ENCODE measurements at places on chromosomes 6 and 20.

GRCh38 chr20:846894-847278 is 13.4 kb downstream of the FAM110A start:
- no peak for DNase-seq

- no peak for DNase-seq
Measured at GRCh38 chr20:53557130-53557529, 36.5 kb downstream of the ZNF217 start.

DNA sequence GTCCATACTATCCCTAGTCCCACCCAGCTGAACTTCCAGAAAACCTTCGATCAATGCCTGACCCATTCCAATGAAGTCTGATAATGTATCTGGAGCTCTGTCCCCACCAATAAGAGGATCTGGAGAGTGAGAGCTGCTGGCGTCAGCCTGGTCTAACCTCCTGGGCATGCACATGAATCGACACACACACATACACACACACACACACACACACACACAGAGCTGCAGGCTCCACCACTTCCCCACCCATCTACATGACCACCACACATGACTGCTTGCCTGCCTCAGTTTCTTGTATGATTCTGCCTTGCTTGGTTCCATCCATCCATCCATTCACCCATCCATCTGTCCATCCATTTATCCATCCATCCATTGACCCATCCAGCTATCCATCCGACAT is 60.8 kb downstream of the FAXC start:
- DNase-seq, result no peak

DNA sequence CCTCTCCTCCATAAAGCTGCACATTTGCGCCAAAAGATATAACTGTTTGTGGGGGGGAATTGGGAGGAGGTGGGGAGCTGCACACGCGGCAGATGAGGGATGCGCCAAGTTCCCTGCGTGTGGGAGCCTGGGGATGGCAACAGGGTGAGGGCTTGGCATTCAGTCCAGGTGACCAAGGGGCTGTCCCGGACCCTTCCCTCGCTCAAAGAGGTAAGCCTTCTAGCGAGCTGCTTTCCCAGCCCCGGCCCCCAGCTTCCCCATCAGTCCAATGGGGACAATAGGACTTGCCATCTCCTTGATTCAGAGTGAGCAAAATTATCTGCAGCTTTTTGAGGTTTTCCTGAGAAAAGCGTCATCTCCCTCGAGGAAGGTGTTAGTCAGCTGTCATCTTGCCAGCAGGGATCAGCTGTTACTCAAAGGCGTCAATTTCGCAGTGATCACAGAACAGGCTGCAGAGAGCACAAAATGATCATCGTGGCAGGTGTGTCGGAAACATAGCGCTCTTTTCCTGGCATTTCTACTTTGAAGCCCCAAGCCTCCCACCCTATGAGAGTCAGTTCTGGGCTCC is 21.3 kb downstream of the ZNF831 start:
- no peak for DNase-seq

DNA sequence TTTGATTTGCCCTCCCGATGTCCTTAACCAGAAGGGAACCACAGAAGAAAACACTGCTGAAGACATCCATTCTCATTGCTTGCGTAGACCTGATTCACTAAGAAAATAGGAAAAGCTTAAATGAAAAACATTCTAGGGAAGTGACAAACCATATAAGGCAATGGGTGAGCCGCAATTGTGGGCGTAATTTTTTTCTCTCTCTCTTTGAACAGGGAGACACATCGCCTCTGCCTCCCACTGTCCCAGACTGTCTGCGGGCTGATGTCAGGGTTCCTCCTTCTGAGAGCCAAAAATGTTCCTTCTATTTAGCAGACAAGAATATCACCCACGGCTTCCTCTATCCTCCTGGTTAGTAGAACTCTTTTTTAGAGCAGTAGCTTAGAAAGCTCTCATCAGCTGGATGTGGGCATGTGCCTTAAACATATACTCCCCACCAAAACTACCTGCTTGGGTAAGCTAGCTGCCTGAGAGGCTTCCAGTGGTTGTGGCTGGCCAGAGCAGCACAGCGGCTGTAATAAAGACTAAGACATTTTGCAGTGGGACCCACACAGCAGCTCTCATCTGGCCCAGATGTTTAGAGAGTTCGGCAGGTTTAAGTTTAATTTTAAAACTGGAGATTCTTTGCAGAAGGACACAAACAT is 22.7 kb upstream of the CTAGE9 start:
- DNase-seq, result no peak

- DNase-seq, result no peak
Measured at GRCh38 chr6:166864333-166864732, 92.0 kb downstream of the RNASET2 start.

GRCh38 chr6:138383776-138384175 is 6.1 kb downstream of the SMIM28 start:
- no peak for DNase-seq

- no peak for DNase-seq
Measured at GRCh38 chr20:36303831-36304230, 2.3 kb upstream of the DLGAP4 start.

- DNase-seq, result no peak
Measured at GRCh38 chr20:4866429-4866828, 134.9 kb downstream of the SLC23A2 start.

Data from pulmonary artery endothelial cell (primary cell).